NCI-H1105 treated with DMSO at 0.1 percent for 48 hours (cell line): ENCODE measurements at places on chromosomes 4 and X.

GRCh38 chr4:172173206-172173605 lies 360.0 kb downstream of the GALNTL6 start:
- no peak for DNase-seq

- no peak for DNase-seq
Observed at GRCh38 chr4:2436301-2436700, 17.5 kb downstream of the CFAP99 start.

DNA sequence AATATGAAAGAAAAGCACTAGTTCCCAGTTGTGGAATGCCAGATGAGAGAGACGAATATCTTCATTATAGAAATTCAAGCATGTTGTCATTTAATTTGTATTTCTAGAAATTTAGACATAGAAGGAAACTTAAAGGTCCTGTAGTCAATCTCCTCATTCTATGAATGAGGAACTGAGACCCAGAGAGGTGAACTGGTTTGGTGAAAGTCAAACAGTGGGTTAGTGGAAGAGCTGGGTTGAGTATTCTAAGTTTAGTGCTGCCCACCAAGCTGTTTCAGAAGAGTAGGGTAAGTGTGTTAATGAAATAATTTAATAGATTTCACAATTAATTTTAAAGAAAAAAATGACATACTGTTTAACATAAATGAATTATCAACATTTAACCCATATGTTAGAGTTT lies 655.2 kb downstream of the FAM133A start:
- DNase-seq: no peak

DNA sequence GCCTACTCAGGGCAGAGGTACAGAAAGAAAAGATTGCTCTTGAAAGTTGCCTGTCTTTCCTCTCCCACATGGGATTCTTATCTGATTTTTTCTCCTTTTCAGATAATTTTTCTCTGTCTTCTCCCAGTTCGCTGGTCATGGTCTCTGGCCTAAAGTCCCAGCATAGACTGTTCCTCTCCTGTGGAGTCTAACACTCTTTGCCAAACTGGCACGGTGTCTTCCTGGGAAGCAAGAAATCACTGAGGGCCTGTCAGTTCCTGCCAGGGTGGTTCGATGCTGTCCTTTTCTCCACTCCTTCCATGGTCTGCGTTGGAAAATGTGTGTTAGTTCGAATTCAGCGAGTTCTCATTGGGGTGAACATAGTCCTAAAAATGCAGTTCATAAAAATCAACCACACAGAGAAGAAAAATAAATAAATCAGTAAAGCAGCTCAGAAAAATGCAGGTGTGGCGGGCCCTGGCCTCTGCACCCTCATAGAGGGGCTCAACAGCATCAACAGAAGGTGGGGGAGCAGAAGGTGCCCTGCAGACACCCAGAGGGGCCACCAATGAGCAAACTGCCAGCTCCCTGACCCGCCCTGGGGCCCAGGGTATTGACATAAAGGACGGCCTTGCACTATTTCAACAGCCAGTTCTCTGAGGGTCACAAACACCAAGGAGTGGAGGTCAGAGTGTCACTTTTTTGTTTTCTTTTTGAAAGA lies 2.1 kb downstream of the RGN start:
- no peak for DNase-seq

GRCh38 chrX:119009071-119009470 lies 34.7 kb downstream of the LONRF3 start:
- DNase-seq: no peak

GRCh38 chr4:95761426-95761825 lies 78.5 kb upstream of the PDHA2 start:
- no peak for DNase-seq

DNA sequence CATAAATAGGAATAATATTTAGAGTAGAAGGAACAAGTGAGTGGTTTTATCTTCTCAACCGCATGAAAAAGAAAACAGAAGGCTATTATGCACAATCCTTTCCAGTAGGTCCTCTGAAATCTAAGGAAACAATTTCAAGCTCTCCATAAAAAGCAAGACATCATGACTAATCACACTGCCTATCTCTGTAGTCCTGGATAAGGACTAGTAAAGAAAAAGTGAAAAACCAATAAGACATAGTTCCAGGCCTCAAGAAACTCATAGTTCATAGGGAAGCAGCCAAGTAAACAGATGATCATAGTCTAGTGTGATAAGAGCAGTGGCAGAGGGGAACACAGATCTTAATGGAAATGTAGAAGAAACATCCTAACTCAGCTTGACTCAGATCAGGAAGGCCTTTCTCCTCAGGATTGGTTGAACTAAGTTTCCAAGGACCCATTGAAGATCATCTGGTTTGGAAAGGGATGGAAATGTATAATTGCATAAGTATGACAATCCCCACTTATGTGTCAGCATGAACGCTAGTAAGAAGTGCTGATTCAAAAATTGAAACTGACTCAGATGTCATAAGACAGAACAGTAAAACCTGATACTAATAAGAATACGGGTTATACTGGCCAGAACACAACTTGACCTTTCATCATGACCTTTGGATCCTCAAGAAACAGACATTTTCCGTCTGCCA lies 155.3 kb downstream of the GRIA3 start:
- no peak for DNase-seq

DNA sequence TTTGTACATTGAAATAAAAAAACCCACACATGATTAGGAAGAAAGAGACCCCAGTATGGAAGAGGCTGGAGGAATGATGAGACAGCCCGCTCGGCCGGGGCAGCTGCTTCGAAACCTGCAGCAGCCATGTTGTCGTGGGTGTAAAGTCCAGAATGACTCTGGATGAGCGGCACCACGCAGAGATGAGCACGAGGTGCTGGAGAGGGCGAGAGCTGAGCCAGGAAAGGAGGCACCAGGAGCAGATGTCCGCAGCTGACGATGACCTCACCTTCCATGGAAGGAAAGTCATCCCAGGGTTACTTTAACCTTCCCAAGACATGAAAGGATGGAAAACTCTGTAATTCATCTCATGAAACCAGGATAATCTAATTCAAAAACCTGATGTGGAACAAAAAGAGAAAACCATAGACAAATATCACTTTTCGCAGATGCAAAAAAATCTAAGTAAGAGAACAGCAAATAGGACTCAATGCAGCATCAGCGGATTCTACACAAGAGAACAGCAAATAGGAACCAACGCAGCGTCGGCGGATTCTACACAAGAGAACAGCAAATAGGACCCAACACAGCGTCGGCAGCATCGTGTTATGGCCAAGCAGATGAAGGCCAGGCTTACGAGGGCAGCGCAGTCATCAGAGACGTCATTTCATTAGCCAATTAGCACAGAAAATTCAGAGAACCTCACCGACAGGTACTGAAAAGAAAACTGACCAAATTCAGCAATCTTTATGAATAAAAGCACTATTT lies 25.9 kb upstream of the SPON2 start:
- no peak for DNase-seq

GRCh38 chr4:187865914-187866313 lies 129.7 kb upstream of the ZFP42 start:
- no peak for DNase-seq

DNA sequence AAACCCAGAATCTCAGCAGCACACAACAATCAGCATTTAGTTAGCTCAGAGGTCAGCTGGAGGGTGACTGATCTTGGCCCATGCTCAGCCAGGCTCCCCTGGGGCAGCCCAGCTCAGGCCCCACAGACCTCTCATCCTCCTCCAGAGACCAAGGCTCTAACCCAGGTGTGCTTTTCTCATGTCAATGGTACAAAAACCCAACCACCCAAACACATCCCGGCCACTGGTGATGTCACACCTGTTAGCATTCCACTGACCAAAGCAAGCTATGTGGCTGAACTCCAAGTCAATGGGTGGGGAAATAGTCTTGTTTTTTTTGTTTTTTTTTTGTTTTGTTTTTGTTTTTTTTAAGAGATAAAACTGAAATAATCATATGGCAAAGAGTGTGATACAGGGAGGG lies 77.5 kb downstream of the CYTL1 start:
- no peak for DNase-seq

DNA sequence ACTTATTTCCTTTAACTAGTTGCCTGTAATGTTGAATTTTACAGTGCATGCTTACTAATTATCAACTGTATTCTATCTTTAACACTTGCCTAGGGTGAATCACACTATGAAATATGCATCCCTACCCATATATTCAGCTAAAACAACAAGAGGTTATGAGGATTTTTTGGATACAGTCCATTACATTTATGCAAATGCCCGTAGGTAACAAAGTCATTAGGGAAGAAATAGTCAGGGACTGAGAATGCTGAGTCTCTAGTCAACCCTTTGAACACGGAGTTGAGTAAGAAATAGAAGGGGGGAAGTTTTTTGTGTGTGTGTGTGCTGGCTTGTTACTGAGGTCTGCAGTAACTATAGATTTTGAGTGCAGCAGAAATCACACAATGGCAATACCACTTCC lies 26.1 kb upstream of the CBLL2 start:
- no peak for DNase-seq

DNA sequence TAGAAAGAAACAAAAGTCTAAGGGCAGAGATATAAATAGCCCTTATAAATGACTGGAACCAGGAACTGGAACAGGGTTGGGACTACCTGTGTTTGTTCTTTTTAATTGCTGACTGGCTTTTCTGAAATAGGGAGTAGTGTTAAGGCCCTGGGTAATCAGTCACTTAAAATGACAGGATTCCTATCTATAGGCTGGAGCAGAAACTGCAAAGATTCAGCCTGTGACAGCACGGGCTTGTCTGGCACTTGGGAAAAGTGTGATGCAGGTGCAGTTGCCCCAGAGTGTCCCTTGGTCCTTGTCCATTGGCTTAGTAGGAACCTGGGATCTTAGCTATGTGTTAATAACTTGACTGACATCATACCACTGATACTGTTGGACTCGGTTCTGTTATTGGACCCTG lies 14.7 kb upstream of the PLAC8 start:
- no peak for DNase-seq

GRCh38 chr4:1206299-1207156 lies 34.1 kb upstream of the SPON2 start:
- peak; percentile 0 for DNase-seq

DNA sequence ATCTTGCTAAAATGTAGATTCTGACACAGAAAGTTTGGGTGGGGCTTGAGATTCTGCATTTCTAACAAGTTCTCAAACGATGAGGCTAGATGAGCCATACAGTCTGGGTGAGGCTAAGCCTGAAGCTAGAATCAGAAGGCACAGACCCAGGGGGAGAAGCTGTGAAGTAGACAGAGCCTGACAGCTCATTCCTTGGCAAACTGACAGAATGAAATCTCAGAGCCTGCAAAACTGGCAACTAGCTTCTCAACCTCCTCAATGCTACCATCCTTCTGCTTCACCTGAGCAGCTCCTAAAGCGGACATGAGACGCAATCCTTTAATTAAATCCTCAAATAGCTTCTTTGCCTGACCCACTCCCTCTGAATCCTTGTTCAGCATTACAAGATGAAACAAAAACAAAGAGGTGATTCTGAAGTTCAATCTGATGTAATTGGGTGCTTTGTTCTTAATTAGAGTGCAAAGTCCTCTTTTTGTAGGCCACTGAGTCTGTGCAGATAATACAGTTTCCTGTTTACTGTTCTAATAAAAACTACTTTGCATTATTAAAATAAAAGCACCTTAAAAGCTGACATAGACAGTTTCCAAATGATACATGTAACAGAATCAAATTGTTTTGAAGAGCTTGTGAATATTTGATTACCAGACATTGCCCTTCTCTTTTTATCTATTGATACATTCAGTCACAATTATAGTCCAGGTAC lies 71.0 kb upstream of the BMP2K start:
- DNase-seq: no peak

- DNase-seq: no peak
Observed at GRCh38 chr4:176044589-176044951, 21.1 kb upstream of the WDR17 start.
